Activated CD4-positive, alpha-beta T cell treated with anti-CD3 and anti-CD28 coated beads for 36 hours (primary cell): ENCODE measurements at places on chromosomes 11 and 22.

- no peak for DNase-seq
Measured at GRCh38 chr22:42928969-42929837, 72.1 kb upstream of the ARFGAP3 start.

- no peak for DNase-seq
Measured at GRCh38 chr22:49525801-49526535, 301.7 kb downstream of the BRD1 start.

GRCh38 chr11:111557425-111558111, 17.0 kb downstream of the LAYN start:
- DNase-seq, result no peak

DNA sequence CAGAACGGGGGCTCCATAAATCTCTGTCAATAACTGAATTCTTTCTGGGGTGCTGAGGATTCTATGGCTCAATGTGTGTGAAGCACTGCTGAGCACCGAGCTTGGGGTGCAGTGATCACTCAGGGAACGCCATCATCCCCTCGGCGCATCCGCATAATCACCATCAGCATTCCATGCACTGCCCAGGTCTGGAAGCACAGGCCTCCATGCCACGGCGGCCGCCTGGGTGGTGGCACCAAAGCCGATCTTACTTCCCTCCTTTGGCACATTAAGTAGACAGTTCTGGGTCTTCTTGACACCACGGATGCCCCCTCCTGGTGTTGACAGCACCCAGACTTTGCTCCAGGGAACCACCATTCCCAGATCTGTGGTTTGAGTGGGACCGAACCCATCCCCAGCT, 15.6 kb downstream of the LTO1 start:
- DNase-seq, result no peak

GRCh38 chr11:83680321-83680720, 394.2 kb upstream of the CCDC90B start:
- no peak for DNase-seq

- no peak for DNase-seq
Measured at GRCh38 chr22:26660961-26661578, 3.7 kb downstream of the MIAT start.

- no peak for DNase-seq
Measured at GRCh38 chr11:105582497-105582896, 27.4 kb upstream of the GRIA4 start.

DNA sequence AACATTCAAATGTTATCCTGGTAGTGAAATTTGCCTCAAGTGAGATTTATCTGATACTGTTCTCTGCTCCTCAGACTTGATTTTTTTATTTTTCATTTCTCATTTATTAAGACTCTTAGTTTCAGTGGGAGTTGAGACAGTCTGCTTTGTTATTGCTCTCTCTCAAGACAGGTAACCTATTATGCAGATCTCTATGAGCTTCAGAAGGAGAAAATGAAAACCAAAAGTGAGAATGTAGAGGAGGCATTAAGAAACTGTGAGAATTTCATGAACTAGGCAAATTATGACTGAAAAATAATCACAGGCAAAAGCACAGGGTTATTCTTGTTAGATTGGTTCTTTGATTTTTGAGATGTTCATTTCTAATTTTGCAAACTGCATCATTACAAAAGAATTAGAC, 290.0 kb upstream of the CHORDC1 start:
- DNase-seq, result no peak

GRCh38 chr11:94790661-94791180, 22.6 kb downstream of the AMOTL1 start:
- no peak for DNase-seq

GRCh38 chr11:62497132-62497801, 49.3 kb downstream of the AHNAK start:
- DNase-seq, result peak; percentile 53

GRCh38 chr11:68840661-68841653, 759 bp downstream of the CPT1A start:
- peak; percentile 51 for DNase-seq

DNA sequence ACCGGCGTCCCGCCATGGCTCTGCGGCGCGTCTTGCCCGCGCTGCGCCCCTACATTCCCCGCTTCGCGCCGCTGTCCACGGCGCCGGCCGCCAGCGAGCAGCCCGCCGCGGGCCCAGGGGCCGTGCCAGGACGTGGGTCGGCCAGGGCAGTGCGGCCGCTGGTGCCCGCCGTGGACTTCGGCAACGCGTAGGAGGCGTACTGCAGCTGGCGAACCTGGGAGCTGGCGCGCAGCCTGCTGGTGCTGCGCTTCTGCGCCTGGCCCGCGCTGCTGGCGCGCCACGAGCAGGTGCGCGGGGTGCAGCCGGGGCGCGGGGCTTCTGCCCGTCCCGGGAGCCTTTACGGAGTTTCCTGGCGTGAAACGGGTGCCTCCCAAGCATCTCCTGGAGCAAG, 20.1 kb downstream of the DGCR6L start:
- no peak for DNase-seq
